ENCODE measurements at places on chromosomes 2 and 18. TPM values are rescaled to one million over a fixed set of nuclear protein-coding genes. Genes with fewer than 3 reads are reported as not detected.
A peak's percentile ranks its signal among the peaks of the same experiment; 100 is the strongest.

DNA sequence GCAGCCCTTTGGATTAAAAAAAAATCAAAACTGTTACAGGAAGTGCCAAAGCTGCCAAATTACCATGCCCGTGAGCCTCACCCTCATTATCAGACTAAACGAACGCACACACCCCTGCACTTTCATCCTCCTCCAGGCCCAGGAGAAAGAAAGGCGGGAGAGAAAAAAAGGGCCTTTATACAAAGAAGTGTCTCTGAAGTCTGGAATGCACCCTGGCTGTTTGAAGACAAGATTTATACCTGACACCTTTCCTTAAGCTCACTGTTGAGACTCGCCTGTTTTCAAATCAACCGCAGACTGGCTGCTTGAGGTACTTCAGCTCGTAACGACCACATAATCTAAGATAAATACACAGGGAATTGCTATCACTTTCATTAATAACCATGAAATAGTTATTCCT is 31.0 kb downstream of the EDAR start:
- DNase-seq = no peak
- no peaks in the 10 kb centered on the region for H3K27me3 ChIP-seq
- H3K27ac ChIP-seq = peak overlapping the region; percentile 82
- H3K4me1 ChIP-seq = peaks cover 61% of the 10 kb centered on the region
- peak overlapping the region; percentile 54 for H3K4me3 ChIP-seq
- H3K36me3 ChIP-seq = peaks cover 2% of the 10 kb centered on the region

DNA sequence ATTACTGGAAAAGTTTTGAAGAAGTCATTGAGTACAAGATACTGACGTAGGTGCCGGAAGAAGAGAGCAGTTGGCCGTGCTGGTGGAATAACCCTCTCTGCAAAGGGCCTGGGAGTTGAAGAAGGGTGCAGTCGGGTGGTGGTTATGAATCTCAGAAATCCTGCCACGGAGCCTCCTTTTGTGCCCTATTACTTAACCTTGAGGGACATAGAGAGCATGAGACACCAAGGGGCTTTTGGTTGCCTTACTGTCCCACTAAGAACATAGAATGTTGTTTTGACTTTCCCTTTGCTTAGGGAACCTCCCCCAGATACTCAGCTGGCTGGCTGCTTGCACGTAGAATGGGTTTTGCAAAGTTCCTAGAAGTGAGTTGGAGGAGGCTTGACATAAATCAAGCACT is 1.3 kb upstream of the CD28 start:
- peak overlapping the region; percentile 84 for H3K4me3 ChIP-seq
- H3K36me3 ChIP-seq = peaks cover 36% of the 10 kb centered on the region
- H3K27ac ChIP-seq = peak overlapping the region; percentile 100
- no peaks in the 10 kb centered on the region for H3K27me3 ChIP-seq
- peaks cover 32% of the 10 kb centered on the region for H3K4me1 ChIP-seq
- DNase-seq = peak; percentile 78

DNA sequence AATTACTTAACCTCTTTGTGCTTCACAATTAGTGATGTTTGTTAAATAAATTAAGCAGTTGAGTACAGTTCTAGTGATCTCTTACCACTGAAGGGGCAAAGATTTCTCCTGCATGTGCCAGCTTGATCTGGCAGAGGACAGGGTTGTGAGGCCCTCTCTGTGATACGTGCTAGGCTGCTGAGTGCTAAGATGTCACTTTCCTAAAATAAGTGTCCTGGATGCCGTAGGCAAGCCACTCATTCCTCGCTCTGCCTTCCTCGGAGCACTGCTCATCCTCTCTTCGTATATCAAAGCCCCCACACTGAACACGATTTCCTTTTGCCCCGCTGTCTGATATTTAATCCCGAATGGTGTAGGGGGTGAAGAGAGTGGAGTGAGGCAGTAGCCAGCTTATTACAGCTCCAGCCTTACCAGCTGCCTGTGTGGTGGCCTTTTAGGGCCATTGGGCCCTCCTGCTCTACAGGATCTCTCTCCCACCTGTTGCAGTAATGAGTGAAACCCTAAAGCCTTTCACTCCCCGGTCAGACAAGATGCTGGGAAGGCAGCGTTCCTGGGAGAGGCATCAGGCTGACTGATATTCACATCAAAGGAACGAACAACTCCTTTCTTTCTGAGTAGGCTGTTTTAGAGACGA is 40.5 kb downstream of the PTPRM start:
- H3K27me3 ChIP-seq = no peaks in the 10 kb centered on the region
- H3K4me3 ChIP-seq = no peak overlapping the region
- H3K36me3 ChIP-seq = no peaks in the 10 kb centered on the region
- no peaks in the 10 kb centered on the region for H3K4me1 ChIP-seq
- H3K27ac ChIP-seq = no peak overlapping the region
- no peak for DNase-seq

- peak; percentile 56 for DNase-seq
- peak overlapping the region; percentile 60 for H3K4me3 ChIP-seq
- H3K4me1 ChIP-seq = peaks cover 54% of the 10 kb centered on the region
- H3K27ac ChIP-seq = peak overlapping the region; percentile 88
- no peaks in the 10 kb centered on the region for H3K27me3 ChIP-seq
Measured at GRCh38 chr18:79507546-79508480, 112.1 kb downstream of the NFATC1 start.

The ANKZF1 gene
- 140 TPM for total RNA-seq

The ADAM23 gene
- total RNA-seq = 1.3 TPM

The B3GNT7 gene
- total RNA-seq = not detected

The HOXD4 gene
- not detected for total RNA-seq
